ENCODE measurements at places on chromosomes 12 and 14. TPM values are rescaled to one million over a fixed set of nuclear protein-coding genes. Genes with fewer than 3 reads are reported as not detected.

DNA sequence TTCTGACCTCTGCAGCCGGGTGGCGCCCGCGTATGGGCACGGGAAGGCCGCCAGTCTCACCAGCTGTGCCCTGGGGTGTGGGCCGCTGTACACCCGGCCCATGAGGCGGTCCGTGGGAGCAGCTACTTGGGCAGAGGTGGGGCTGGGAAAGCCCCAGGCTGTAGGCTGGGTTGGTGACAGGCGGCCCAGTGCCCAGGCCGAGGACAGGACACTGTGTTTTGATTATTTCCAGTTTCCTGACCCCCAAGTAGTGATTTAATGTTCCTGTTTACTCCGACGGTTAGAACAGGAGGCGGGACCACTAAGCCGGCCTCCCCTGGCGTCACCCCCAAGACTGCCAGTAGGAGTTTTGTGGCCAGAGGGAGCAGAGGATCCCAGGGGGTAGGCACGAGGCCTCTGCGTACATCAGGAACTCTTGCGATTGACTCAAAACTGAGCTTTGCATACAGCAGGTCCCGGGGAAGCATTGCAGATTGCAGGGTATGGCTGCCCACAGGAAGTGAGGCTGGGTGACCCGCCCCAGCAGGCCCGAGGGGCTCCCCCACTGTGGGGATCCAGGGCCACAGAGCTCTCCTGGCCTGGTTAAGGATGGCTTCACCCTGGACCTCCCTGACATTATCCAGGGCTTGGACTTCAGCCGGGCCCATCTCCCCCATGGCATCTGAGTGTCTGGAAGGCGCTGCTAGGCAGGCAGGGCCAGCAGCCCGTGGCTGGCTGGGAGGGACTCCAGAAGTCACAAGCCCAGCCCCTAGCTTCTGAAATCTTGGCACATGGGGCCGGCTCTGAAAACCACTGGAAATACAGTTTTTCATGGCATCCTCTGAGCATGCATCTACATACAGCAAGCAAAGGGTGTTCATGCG, 42.5 kb upstream of the DIO3 start:
- no peak for DNase-seq

DNA sequence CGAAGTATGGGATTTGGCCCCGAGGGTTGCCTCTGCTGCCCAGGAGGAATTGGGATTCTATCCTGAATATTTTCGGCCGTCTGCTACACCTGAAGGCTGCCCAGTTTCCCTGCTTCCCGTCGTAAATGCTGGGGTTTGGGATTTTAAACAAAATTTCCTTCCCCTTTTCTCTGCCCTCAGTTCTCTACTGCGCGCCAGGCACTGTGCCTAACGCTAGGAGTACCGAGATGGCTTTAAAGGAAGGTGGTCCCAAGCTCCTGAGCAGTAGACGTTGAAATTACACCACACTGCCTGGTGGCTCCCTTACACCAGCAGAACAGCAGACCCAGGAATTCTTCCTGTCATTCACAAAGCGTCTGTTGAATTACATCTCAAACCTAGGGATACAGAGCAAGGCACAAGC, 566 bp upstream of the PRDM4 start:
- DNase-seq, result no peak

PTPRR gene
- not detected for total RNA-seq

GRCh38 chr14:75861161-75861621, 120.6 kb downstream of the TGFB3 start:
- DNase-seq, result no peak

GRCh38 chr12:105761075-105761474, 377.7 kb downstream of the NUAK1 start:
- DNase-seq, result no peak

Data from left lobe of liver (tissue), 2 donors.